Brain pericyte (primary cell): ENCODE measurements at places on chromosomes 1 and 21.

- DNase-seq, result no peak
Observed at GRCh38 chr1:32234792-32235191, 12.2 kb upstream of the FAM167B start.

GRCh38 chr1:208248307-208248801 is 4.2 kb upstream of the PLXNA2 start:
- no peak for DNase-seq

DNA sequence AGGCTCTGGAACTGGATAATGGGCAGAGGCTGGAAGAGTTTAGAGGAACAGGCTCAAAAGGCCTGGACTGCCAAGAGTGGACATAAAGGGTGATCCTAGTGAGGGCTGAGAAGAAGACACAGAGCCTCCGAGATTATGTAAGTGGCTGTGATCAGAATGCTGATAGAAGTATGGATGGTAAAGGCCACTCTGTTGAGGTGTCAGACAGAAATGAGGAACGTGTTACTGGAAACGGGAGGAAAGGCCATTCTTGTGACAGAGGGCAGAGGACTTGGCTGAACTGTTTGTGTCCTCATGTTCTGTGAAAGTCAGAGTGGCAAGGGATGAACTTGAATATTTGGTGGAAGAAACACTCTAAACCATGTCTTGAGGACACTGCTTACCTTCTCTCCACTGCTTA is 6.7 kb upstream of the ABCG1 start:
- no peak for DNase-seq

DNA sequence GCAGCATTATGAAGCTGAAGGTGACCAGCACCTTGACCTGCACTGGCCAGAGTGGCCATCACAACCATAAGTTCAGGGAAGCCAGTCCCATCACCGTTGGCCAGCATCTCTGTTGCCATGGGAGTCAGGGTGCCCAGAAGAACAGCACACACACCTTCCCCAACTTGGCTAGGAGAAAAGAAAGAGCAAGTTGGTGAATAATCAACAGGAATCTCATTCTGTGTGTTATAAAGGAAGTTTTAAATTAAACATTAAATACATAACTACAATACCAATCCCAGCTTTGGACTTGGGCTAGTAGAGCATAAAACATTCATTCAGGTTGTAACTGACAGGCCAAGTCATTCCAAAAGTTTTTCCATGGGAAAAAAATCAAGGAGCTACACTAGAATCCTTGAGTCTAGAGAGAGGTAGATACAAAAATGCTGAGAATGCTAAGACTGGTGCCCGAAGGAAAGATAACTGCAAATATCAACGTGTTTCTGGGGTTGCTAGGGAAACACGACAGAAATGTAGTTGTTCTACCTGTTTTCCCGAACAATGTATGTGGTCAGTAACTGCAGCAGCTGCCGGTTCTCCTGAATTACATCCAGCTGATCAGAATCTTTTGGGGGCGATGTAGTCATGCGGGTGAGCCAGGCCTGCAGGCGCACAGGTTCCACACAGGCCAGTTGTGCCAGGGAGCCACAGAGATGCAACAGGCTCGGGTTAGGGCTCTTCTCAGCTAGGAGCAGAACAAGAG is 45.6 kb downstream of the UBR4 start:
- DNase-seq, result no peak

- no peak for DNase-seq
Observed at GRCh38 chr21:42892582-42892930, 553 bp upstream of the NDUFV3 start.
